ENCODE measurements at places on chromosomes 5 and 9.

- no peak for DNase-seq
These were observed 22.4 kb upstream of the PITX1 start for GRCh38 chr5:135056316-135057030.

DNA sequence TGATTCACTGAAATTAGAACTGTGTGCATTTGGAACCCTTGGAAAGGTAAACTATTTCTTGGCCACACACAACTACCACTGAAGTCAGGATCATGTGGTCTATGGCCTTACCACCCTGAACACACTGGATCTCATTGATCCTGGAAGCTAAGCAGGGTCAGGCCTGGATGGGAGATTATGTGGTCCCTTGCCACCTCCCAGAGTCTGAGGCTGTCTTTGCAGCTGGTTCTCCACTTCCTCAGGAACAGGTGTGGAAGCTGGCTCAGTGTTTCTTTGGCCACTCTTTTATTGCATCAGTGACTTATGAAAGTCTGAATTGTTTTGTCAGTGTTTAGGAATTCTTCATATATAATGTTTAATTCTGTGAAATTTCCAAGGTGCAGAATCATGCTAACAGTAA, 89.2 kb downstream of the TEK start:
- peak; percentile 57 for DNase-seq

DNA sequence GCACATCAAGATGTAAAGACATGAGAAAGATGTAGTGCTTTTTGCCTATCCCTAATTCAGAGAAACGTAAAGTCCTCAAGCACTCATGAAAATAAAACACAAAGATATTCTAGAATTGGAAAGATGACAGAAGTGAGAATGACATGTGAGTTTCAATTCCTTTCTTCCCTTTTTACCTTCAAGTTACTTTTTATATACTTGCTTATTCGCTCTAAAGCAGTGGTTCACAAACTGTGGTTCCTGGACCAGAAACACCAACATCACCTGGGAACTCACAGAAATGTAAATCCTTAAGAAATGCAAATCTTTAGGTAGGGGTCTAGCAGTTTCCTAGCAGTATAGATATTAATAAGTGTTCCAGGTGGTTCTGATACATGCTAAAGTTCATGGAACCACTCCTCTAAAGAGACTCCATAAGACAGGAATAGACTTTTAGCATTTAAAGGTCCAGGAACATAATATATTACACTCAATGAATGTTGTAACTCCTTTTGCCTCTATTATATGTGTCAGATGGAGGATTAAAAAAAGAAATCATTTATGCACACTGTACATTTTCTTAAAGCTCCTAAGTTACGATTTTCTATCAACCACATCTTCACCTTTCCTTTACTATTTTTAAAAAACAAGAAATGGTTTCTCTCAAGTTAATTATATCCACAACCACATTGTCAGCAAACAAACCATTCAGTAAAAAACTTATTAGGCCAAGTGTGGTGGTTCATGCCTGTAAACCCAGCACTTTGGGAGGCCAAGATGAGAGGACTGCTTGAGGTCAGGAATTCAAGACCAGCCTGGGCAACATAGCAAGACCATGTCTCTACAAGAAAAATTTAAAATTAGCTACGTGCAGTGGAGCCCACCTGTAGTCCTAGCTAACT, 39.9 kb downstream of the ERP44 start:
- no peak for DNase-seq

- DNase-seq = no peak
These were observed 727 bp downstream of the RHOBTB3 start for GRCh38 chr5:95731571-95732554.

GRCh38 chr5:38921174-38921573, 75.4 kb downstream of the OSMR start:
- no peak for DNase-seq

- DNase-seq = no peak
These were observed 34.1 kb upstream of the NFIB start for GRCh38 chr9:14348123-14348372.

- DNase-seq = peak; percentile 82
These were observed 92.0 kb downstream of the SV2C start for GRCh38 chr5:76175051-76175666.

- no peak for DNase-seq
These were observed 100.0 kb downstream of the ZSWIM6 start for GRCh38 chr5:61431923-61432620.

DNA sequence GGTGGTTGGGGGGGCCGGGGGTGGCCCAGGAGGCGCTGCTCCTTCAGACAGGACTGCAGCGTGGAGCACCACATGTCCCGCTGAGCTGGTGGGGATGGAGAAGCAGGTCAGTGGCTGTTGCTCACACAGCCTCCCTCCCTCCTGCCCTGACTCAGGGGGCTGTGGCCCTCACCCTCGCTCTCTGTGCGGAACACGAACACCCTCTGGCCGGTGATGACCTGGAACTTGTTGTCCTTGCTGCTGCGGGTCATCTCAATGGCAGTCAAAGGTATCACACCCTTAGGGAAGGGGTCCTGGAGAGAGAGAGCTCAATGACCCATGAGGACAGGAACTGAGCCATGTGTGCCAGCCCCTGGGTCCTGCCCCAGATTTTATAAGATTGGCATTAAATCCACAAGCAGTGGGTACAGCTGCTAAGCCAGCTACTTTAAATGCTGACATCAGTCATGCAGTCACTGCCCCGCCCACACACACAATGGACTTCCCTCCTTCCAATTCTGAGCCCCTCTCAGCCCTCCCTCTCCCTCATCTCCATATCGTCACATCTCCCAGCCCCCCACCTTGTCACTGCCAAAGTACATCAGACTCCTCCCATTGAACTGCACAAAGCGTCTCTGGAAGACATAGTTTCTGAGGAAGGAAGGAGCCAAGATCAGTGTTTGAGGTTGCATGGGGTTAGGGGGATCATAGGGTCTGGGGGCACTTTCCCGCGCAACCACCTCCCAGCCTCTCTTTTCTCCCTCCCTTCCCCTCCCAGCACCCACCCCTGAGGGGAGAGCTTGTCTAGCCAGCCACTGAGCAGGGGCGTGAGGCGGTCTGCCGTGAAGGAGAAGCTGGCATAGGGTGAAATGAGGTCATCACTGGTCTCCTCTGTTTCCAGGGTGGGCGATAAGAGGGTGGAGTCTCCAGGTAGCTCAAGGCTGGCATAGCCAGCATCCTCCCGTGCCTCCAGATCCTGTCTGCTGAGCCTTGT, 8.9 kb downstream of the ARAP3 start:
- DNase-seq = no peak

DNA sequence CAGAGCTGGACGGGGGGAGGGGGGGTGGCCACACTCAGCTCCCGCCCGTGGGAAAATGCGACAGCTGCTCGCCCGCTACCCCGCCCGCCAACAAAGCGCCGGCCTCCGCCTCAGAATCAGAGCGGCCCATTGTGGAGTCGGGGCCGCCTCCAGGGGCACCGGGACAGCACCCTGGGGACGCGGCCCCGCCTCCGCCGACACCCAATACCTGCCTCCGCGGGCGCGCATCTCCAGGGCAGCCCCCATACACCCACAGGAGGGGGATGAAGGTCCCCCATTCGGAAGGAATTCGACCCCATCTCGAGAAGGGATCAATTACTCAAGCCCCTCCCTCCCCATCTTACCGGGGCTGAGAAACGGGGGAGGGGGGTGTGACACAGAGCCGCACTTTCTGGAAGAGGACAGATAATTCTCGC, 1.3 kb downstream of the NOTCH1 start:
- no peak for DNase-seq

GRCh38 chr9:130245474-130245873, 20.1 kb upstream of the HMCN2 start:
- no peak for DNase-seq

DNA sequence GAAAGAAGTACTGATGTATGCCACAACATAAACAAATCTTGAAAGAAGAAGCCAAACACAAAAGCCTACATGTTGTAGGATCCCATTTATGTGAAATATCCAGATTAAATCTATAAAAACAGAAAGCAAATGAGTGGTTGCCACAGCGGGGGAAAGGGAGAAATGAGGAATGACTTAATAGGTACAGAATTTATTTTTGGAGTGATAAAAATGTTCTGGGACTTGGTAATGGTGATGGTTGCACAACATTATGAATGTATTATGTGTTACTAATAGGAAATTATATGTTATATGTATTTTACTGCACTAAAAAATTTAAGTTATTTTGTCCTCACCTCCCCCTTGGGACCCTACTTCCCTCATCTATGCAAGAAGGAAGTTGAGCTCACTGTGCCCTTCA, 16.4 kb upstream of the TTC1 start:
- DNase-seq = no peak

- DNase-seq = no peak
These were observed 40.8 kb downstream of the ADAMTS2 start for GRCh38 chr5:179304466-179304865.

All from esophagus muscularis mucosa (tissue), 4 donors.